ENCODE measurements at places on chromosomes 5 and 9.

- no peak for DNase-seq
Measured at GRCh38 chr5:170537451-170538095, 33.8 kb downstream of the KCNIP1 start.

DNA sequence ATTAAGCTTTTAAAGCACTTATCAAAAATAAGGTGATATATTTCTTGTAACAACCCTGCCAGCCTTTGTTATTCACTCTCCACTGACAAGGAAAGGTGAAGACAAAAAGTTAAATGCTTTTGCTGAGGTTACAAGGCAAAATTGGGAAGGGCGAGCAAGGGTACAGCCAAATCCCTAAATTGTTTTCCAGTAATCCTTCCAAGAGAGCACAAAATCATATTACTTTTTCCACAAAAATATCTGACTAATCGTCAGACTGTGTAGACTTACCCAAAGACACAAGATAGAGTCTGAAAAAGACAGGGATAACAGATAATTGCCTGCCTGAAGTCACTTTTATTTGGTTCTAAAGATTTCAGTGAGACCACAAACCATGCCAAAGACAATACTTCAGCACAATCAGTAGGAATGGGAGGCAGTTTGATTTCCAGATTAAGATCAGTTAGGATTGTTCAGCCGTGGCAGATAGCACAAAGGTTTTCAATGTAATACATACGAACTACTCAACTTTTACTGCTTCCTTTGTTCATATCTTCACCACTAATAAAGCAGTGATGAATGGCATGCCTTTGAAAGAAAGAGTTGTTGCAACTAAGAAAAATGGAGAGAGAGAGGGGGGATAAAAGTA lies 383.8 kb upstream of the TUSC1 start:
- DNase-seq: no peak

DNA sequence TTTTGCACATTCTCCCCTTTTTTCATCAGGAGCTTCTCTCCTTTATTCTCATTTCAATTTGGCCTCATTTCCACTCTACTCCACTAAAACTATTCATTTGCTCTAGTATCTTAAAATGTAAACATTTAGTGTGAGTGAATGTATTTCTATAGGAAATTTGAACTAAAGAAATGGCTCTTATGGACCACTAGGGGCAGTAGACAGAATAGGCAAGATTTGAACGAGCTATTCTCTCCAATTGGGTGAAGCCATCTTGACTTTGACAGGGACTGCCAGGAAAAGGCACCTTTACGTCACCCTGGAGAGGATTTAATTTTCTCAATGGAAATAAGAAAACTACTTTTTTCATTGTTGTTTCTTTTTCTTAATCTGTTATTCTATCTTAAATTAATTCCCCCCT lies 666.3 kb downstream of the DNAH5 start:
- no peak for DNase-seq

GRCh38 chr9:127570533-127571111 lies 41.5 kb upstream of the STXBP1 start:
- DNase-seq: no peak

GRCh38 chr9:93126825-93127368 lies 7.2 kb downstream of the NINJ1 start:
- no peak for DNase-seq

GRCh38 chr9:80509358-80509757 lies 937.6 kb downstream of the TLE4 start:
- DNase-seq: no peak

DNA sequence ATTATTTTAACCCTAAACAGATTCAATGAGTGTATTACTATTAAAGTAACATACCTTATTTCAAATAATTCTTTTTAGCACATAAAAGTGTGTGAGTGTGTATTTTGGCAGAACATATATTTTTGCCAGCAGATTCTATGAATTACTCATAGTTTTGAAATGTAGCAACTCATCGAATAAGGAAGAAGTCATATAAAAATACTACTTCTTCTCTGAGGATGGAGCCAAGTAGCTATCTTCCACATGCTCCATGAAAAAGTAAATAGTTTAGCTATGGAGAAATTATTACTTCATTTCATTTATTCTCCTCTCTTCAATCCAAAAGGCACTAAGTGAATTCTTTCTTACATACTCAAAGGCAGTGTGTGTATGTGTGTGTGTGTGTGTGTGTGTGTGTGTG lies 1090.4 kb upstream of the CDH6 start:
- no peak for DNase-seq

- no peak for DNase-seq
Measured at GRCh38 chr9:16475257-16475656, 395.2 kb downstream of the BNC2 start.

GRCh38 chr9:76531231-76531780 lies 72.3 kb downstream of the GCNT1 start:
- DNase-seq: no peak

DNA sequence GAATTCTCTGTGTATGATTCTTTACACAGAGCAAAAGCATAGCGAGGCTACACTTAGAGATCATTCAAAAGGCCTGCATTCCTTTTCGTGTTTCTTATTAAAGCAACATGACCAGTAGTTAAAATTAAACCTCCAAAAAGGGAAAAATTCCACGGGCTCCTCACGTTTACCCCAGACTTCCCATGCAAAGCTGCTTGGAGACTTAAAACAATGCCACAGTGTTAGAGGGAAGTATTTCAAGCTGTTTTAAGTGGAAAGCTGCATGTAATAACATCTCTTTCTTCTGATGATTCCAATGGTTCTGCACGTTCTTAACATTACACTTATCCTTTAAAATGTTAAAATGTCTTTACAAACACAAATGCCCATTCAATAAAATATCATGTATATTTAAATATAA lies 405.2 kb downstream of the SEMA5A start:
- no peak for DNase-seq

DNA sequence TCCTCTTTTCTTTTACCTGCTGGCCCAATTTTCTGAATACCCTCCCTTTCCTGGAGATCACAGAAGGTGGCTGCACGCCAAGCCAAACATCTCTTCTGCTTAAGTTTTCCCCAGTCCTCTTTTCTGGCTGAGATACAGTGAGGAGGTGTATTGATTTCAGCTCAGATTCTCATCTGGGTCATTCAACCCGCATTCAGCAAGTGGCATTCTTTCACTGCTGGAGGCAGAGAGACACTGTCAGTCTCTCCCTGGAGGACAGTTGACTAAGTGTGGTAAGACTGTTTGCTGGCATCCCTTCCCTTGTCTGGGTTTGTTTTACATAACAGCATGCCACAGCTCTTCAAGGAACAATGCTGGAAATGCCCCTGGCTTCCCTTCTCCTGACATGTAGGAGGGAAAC lies 60.5 kb downstream of the GABRG2 start:
- no peak for DNase-seq

DNA sequence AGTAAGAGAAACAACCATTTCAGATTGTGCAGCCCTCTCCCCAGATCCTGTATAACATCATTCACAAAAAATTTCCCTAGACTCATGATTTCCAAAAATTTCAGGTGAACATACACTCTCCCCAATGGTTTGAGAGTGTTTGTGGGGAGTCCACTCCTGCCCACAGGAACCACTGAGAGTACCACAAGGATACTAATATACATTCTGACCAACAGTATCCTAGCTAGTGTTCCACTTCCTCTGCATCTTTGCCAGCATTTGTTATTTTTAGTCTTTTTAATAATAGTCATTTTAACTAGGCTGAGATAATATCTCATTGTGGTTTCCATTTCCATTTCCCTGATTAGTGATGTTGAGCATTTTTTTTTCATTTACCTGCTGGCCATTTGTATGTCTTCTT lies 155.4 kb downstream of the DTWD2 start:
- no peak for DNase-seq

DNA sequence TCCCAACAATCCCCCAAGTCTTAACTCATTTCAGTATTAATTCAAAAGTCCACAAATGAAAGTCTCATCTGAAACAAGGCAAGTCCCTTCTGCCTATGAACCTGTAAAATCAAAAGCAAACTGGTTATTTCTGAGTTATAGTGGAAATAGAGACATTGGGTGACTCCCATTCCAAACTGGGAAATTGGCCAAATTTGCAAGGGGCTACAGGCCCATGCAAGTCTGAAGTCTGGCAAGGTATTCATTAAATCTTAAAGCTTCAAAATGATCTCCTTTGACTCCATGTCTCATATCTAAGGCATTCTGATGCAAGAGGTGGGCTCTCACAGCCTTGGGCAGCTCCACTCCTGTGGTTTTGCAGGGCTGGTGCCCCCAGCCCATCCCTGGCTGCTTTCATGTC lies 167.9 kb downstream of the HTR1A start:
- DNase-seq: no peak

- no peak for DNase-seq
Measured at GRCh38 chr9:5931657-5932056, 41.0 kb downstream of the MLANA start.

DNA sequence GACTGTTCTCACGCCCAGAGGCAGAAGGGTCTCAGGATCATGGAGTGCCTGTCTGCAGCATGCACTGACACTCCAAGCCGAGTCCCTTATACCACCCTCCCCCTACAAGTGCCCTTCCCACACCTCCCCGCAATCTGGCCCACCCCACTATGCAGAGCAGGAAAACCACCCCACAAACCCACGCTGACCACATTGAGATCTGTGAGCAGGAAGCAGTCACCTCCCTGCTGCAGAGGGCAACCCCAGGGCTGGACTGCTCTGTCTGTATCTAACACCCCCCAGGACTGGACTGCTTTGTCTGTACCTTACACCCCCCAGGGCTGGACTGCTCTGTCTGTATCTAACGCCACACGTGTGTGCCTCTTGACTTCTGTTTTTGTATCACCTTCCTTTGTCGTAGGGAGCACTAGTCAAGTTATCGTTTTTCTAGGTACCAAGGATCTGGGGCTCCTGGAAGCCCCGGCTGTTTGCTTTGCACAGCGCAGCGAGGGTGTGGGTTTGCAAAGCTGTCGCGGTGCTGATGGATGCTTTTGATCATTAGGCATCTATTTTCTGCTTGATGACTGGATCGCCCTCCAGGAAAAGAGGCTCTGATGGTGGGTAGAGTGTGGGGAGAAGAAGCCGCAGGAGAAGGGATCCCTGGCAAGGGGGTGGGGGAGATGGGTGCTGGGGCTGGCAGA lies 21.5 kb downstream of the OLFM1 start:
- no peak for DNase-seq

DNA sequence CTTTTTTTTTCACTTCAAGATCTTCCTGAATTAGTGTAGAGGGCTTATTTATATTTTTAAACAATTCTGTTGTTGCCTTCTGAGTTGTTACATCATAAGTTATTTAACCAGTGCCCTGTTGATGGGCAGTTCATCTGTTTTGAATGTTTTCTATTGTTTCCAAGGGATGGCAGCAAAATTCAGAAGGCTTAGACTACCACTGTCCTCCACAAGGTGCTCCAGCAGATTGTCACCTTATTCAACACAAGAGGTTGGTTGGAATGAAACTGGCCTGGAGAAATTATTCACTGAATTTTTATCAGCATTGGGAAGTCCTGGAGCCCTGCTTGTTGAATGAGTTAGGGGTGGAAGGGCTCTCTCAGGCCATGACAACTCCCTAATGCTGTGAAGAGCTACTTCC lies 1.3 kb upstream of the KLHL9 start:
- no peak for DNase-seq

- no peak for DNase-seq
Measured at GRCh38 chr9:121809356-121810050, 158.1 kb downstream of the DAB2IP start.

GRCh38 chr9:91185193-91185886 lies 176.4 kb downstream of the AUH start:
- no peak for DNase-seq

- DNase-seq: no peak
Measured at GRCh38 chr5:32721626-32722025, 10.5 kb downstream of the NPR3 start.

DNA sequence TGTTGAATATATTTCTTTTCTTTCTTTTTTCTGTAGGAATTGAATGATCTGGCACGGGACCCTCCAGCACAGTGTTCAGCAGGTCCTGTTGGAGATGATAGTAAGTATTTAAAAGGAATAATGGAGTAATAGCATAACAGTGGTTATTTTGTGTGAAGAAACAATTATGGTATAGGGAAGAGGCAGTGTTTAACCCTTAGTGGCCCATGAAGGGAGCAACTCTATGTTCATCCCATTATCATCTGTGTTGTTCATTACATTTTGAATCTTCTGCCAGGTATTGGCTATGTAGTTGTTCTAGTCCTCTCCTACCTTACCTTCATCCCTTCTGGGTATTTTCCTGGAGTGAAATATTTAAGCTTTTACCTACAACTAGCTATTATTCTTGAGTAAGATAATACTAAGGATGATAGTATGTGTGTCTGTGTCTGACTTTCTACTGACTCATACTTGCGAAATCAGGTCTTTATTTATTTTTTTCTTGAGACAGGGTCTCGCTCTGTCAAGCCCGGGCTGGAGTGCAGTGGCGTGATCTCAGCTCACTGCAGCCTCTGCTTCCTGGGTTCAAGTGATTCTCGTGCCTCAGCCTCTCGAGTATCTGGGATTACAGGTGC lies 39.3 kb downstream of the UBE2D2 start:
- DNase-seq: no peak

- DNase-seq: no peak
Measured at GRCh38 chr9:134056483-134057306, 11.1 kb downstream of the BRD3 start.

DNA sequence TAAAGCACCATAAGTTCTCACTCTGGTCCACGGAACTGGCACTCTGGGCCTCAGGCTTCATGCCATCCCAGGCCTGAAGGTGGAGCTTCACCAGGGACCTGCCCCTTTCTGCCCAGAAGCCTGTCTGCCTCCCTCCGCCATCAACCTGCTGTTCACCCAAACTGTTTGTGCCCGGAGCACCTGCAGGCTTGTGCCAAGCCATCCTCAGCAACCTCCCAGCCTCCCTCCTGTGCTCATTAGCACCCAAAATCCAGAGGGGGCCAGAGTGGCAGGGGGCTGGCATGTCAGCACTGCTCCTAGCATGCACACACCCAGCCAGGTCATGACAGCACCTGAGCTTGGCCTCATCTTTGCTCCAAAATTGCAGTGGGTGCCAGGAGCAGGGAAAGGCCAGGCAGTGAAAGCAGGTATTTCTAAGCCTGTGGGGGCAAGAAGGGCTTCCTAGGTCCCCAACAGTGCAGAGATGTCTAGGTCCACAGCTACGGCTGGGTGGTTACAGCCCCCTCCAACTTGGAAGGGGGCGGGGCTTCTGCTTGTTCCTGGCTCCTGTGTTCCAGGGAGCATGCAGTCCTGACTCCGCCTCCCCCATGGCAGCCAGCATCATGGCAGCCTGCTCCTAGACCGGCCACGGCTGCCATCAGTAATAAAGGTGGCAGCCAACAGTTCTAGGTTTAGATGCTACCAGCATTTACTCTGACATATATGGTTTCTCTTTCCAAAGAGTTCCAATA lies 85.1 kb downstream of the GIN1 start:
- DNase-seq: no peak

- no peak for DNase-seq
Measured at GRCh38 chr9:37061768-37062167, 27.7 kb upstream of the PAX5 start.

GRCh38 chr9:114226246-114227055 lies 71.1 kb downstream of the COL27A1 start:
- no peak for DNase-seq

GRCh38 chr5:132266031-132266835 lies 8.7 kb downstream of the PDLIM4 start:
- no peak for DNase-seq

- DNase-seq: no peak
Measured at GRCh38 chr5:61423487-61424145, 91.6 kb downstream of the ZSWIM6 start.

GRCh38 chr5:164210491-164210890 lies 705.1 kb downstream of the MAT2B start:
- DNase-seq: no peak

All from stimulated activated CD4-positive, alpha-beta T cell treated with anti-CD3 and anti-CD28 coated beads, TNF-alpha, amount 100 ng/mL, for 1 hour (primary cell).